CD4-positive, alpha-beta T cell treated with Interleukin-6 at 100 ng/mL for 8 hours (primary cell): ENCODE measurements at places on chromosomes 2 and 18.

DNA sequence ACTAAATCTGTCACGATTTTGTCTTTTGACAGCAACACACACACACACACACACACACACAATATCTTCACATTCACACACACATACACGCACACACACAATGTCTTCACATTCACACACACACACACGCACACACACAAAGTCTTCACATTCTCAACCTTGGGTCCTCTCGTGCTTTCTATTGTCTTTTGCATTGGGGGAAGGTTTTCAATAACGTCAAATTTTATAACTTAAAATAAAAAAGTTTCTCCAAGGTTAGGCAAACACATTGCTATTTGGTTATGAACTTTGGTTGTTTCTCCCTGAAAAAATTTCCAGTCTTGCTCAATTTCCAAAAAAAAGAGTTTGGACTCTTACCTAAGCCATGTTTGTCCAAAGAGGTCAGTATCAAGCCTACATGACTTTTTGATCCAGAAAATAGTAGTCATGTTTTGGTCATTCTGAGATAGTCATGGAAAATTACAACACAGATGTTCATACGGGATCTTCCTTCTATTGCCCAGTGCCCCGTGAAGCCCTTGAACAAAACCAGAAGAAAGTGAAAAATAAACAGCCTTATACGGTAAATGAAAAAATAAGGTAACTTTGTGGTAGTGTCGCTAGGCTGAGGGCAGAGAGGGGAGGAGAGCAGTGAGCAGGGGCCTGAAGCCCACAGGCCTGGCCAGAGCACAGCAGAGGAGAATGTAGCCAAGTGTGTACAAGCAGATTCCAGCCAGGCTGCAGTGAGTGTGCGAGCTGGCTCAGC is 542.8 kb upstream of the ID2 start:
- DNase-seq = no peak

- DNase-seq = no peak
Measured at GRCh38 chr2:216807857-216808272, 52.0 kb downstream of the TNP1 start.

DNA sequence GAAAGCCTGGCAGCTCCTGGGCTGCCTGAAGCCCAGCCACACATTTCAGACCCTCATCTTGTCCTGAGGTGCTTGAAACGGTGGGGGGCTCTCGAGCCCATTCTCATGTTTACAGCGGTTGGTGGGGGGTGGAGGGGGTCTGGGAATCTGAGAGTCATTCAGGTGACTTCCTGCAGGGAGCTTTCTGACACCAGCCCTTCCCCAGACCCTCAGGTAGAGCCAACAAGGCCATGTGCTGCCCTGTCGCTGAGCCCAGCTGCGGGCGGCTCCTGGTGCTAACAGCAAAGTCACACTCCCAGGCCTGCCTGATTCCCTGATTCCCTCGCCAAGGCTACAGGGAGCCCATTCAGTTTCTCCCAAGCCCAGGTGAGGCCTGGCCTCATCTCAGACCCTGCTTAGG is 324.9 kb upstream of the MEX3C start:
- DNase-seq = no peak

DNA sequence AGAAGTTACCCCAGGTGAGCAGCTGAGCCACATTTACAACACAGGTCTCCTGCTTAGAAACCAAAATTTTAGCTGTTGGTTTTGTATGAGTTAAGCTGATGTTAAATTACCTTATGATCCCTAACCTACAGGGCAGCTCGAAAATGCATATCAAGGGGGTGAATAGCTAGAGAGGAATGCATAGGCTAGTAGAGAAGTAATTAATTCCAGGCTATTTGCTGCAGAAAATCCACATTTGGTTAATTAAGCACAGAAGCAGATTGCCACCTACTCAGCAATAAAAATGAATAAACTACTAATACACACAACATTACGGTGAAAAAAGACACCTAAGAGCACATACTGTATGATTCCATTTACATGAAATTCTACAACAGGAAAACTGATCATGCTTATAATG is 91.4 kb downstream of the OSBPL1A start:
- DNase-seq = no peak

DNA sequence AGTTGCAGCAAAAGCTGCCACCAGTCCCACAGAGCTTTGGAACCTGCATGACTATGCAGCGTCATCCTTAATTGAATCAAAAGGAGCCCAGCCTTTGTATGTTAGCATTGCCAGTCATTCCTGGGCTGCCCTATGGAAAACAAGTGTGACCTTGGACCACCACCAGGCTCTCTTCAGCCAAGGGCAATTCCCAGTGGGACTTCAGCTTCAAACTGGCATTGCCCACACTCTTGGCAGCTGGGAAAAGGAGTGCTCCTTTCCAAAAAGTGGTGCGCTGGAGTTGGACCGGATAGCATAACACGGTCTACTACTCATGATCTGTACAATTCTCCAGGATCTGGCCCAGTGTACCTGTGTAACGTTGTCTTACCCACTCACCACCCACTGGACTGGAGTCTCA is 259.5 kb downstream of the MREG start:
- no peak for DNase-seq

- DNase-seq = no peak
Measured at GRCh38 chr18:62881509-62882016, 166.2 kb downstream of the PHLPP1 start.

- DNase-seq = no peak
Measured at GRCh38 chr2:207513551-207514257, 16.1 kb upstream of the CREB1 start.

- no peak for DNase-seq
Measured at GRCh38 chr2:12151716-12152115, 405.3 kb downstream of the LPIN1 start.

- DNase-seq = no peak
Measured at GRCh38 chr2:108396845-108397244, 19.1 kb downstream of the SULT1C4 start.

DNA sequence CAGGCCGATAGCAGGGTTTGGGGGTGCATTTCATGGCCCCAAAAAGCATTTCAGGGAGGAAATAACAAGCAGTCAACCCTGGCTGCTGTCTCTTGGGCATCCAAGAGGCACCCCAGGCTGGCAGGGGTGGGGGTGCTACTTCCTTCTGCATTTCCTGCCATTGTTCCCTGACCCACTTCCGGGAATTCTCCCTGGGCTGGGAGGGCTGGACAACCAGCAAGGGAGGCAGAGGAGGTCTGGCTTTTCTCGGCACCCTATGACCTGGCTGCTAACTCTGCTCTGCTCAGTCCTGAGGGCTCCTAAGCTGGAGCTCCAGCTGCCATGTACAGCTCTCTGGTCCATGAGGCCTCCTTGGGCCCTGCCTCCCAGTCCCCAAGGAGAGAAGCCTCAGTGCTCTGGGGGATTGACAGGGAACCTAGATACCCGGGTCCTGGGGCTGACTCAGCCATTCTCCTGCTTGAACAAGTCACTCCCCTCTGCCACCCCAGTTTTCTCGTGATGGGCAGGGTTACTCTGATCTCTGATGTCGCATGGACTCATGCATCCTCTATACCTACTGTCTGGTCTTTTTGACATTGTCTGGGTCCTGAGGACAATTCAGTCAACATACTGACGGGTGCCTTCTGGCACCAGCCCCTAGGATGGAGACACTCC is 47.2 kb downstream of the DYSF start:
- DNase-seq = no peak

DNA sequence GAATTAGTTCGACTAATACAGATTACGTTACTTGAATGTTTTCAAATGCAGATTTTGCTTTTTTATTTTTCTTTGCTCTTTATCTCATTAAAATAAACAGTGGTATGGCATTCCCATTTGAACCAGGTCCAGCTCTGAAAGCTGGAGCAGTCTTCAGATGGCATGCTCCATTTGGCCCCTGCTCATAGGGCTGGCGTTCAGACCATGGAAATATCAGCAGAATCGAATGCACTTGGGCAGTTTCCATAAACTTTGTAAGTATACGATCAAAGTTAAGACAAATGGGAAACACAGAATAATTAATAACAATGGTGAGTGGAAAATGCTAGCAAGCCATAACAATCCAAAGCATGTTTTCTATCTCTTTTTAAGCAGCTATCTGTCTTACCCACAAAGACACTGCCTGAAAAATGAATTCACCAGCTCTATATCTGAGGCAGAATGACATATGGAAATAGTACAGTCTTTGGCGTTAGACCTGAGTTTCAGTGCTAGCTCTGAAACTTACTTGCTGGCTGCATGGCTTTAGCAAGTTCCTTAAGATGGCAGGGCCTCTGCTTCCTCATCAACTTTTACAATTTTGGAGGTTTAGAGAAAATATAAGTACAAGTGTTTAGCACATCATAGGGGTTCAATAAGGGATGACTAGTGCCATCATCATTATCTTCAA is 131.6 kb downstream of the BCL2 start:
- no peak for DNase-seq
